ENCODE measurements at places on chromosomes 3 and 15. TPM values are rescaled to one million over a fixed set of nuclear protein-coding genes. Genes with fewer than 3 reads are reported as not detected.
A peak's percentile ranks its signal among the peaks of the same experiment; 100 is the strongest.

The PLXNB1 gene
- 10.7 TPM for total RNA-seq

The HESX1 gene
- 3.6 TPM for total RNA-seq

GRCh38 chr15:35705884-35706585 is 160.1 kb upstream of the DPH6 start:
- DNase-seq: peak; percentile 27

The SLC9C1 gene
- total RNA-seq: not detected

- DNase-seq: no peak
Measured at GRCh38 chr3:183192650-183193300, 30.2 kb upstream of the LAMP3 start.

DNA sequence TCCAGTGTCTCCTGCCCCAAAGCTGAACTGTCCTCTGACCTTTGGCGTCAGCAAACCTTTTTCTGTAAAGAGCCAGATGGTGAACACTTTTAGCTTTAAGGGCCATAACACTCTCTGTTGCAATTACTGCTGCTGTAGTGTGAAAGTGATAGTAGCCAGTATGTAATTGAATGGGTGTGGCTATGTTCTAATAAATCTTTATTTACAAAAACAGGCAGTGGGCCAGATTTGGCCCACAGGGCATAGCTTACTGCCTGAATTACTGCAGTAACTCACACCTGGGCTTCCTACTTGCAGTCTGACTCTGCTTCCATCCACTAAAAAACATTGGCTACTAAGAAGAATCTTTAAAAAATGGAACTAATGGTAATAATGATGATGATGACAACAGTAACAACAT is 68.0 kb upstream of the SLC6A11 start:
- DNase-seq: no peak

The CFAP92 gene
- not detected for total RNA-seq

GRCh38 chr3:157040456-157040855 is 119.5 kb downstream of the CCNL1 start:
- no peak for DNase-seq

The SLC7A14 gene
- total RNA-seq: 0.10 TPM

The CGNL1 gene
- total RNA-seq: 121 TPM

The TGM4 gene
- not detected for total RNA-seq

DNA sequence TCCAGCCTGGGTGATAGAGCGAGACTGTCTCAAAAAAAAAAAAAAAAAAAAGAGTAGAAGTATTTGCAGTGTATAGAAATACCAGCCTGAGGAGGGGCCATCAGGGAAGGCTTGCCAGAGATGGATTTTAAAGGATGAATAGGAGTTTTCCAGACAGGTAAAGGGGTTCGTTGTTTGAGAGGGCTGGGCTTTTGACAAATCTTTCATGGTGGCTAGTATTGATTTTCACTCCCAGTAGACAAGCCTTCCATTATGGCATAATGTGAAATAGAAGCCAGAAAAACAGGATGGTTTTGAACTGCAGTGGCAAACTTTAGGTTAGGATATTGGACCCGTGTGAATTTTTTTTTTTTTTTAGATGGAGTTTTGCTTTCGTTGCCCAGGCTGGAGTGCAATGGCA is 3.6 kb downstream of the PTPN23 start:
- no peak for DNase-seq

The AMT gene
- total RNA-seq: 0.14 TPM

The ACVR2B gene
- total RNA-seq: 11.4 TPM

- DNase-seq: no peak
Measured at GRCh38 chr3:143132246-143132980, 12.8 kb downstream of the CHST2 start.

DNA sequence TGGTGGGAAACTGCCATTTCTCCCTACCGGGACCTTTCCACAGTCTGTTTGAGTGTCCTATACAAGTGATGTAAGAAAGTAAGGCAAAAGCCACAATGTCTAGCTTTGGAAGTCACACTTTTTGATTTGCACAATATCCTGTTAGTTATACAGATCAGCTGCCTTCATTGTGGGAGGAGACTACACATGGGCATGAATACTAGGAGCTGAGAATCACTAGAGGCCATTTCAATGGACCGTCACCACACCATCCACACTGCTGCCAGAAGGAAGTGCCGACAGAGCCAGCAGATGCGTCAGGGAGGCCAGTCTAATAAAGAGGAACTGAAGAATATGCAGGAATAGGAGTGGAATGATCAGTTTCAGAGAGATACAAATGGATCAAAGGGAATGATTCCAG is 65.8 kb downstream of the SCN11A start:
- no peak for DNase-seq

DNA sequence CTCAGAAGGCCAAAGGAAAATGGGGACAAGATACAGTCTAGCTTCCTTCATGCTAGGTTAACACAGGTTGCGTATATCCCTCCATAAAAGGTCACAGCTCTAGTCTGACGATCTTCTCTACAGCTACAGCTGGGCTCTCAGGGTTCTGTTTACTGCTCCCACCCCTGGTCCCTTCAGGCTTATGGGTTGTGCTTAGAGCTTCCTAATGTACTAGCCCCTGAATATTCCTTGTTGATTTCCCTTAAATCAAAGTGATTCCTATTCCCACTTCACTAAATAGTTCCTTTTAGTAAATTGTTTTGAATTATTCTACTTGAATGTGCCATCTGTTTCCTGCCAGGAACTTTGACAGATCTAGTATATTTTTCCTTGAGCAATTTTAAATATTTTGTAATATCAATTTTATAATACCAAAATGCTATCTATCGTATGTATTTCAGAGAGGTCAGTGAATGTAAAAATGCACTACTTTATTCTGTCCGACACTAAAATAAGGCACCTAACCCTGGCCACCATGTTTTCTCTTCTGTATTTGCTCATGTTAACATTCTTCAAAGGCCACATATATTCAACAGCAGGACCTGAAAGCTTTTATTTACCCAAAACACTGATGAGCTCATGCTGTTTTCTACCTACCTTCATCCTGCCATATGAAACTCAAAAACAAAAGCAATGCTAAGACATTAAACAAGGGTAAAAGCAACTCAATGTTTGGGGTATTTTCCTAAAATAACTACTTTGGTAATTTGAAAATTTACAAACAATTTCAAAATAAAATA is 92.8 kb upstream of the TGFBR2 start:
- no peak for DNase-seq

The STAC gene
- not detected for total RNA-seq

DNA sequence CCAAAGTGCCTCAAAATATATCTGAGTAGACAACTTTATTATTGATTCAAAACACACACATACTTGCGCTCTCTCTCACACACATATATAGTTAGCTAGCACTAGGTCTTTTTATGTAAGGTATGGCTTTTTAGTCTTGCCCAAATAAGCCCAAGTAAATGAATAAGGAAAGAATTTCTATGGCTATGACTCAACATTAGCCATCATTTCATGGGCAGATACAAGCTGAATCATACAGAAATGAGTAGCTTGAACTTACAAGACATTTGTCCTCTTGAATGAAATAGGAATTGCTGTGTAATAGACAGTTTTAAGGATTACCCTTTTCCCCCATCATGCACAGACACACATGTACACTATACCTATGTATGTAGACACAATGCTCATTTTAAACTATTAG is 4.9 kb downstream of the CADPS start:
- no peak for DNase-seq

GRCh38 chr15:101620671-101621070 is 31.5 kb downstream of the TM2D3 start:
- DNase-seq: no peak

DNA sequence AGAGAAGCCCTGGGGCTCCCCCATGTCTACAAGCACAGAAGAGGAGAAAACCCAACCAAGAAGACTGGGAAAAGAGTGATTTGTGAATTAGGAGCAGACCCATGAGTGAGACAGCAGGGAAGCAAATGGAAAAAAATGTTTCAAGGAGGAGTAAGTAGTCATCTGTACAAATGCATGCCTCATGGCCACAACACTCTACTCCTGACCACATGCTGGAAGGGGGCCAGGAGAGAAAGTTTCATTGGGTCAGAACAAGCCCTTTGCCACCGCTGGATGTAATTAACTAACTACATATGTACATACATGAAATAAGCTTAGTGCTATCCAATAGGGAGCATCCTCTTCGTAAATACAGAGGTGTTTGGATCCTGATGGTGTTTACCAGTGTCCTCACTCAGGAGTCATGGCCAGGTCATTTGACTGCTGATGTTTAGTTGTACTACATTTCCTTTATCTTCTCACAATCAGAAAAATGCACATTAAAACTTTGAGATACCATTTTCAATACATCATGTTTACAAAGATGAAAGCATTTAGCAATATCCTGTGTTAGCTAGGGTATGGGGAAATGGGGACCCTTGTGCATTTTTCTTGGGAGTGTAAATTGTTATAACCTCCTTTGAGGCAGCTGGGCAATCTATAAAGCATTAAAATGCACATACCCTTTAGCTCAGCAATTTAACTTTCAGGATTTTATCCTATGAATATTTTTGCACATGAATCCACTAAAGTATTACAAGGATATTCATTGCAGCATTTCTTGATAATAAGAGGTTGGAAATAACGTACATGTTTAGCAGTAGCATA is 27.1 kb downstream of the CLRN1 start:
- DNase-seq: no peak

The IL17RB gene
- total RNA-seq: 0.12 TPM

GRCh38 chr15:64525828-64526530 is 65.6 kb downstream of the ZNF609 start:
- no peak for DNase-seq

The ATP13A5 gene
- total RNA-seq: not detected

DNA sequence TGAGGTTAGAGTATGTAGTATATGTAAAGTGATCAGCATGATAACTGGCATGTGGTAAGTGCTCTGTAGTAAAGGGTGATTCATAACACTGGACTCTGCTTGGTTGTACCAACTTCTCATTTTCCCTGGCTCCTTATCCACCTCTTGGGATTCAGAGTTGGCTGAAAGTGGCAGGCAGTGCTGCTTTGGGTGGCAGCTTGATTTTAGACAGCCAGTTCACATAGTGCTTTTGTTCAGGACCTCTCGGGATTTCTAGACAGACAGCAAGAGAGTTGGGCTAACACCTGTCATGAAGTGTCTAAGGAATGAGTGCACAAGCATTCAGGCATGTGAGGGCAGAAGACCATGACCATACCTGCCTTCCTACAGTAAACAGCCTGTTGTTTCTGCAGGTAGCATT is 69.0 kb downstream of the RBM6 start:
- DNase-seq: no peak

The SLC28A2 gene
- total RNA-seq: not detected

The CCDC9B gene
- total RNA-seq: 5.9 TPM

The CHDH gene
- 5.6 TPM for total RNA-seq

The SIDT1 gene
- not detected for total RNA-seq

GRCh38 chr3:175590745-175591144 is 731.6 kb downstream of the NAALADL2 start:
- no peak for DNase-seq

- DNase-seq: peak; percentile 80
Measured at GRCh38 chr3:107962946-107963345, 127.9 kb downstream of the CD47 start.

DNA sequence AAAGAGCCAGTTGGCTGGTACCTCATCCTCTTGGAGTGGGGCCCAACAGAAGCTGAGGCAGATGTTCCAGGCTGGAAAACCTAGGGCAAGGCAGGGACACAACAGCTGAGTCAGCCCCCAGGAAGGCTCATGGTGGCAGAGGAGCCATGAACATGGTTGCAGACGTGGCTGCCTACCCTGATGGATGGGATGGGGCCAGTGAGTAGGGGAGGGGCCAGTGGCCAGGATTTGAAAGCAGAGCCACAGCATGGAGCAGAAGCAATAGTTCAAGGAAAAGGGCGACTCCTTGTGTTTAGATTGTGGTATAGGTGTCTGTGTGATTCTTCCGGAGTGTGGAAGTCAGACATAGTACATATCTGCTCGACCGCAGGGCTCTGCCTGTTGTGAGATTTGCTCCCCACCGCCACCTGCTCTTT is 24.2 kb downstream of the PXYLP1 start:
- no peak for DNase-seq

The COPS2 gene
- 223 TPM for total RNA-seq

The MED12L gene
- not detected for total RNA-seq

The TMCC1 gene
- 14.6 TPM for total RNA-seq

GRCh38 chr3:105647047-105647446 is 221.8 kb downstream of the CBLB start:
- DNase-seq: no peak
